ENCODE measurements at places on chromosomes 4 and X. TPM values are rescaled to one million over a fixed set of nuclear protein-coding genes. Genes with fewer than 3 reads are reported as not detected.

Gene CXCL11
- total RNA-seq, result 0.14 TPM

Gene GAGE12H
- total RNA-seq, result not detected

Gene VCX
- total RNA-seq, result not detected

DNA sequence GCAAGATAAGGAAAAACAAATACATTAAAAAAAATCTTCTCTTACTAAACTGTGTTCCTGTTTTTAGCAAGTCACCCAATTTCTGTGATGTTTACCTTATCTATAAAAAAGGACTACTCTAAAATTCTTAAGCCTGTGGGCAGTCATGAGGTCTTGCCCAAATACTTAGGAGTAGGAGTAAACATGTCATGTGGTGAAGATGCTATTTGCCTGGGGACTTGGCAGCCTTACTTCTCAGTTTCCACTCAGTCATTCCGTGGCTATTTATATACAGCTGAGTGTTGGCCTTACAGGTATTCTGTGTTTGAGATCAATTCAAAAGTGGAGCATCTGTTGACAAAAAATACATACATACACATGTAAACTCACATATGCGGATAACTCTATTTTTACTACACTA lies 89.9 kb upstream of the TLR2 start:
- no peak for DNase-seq

DNA sequence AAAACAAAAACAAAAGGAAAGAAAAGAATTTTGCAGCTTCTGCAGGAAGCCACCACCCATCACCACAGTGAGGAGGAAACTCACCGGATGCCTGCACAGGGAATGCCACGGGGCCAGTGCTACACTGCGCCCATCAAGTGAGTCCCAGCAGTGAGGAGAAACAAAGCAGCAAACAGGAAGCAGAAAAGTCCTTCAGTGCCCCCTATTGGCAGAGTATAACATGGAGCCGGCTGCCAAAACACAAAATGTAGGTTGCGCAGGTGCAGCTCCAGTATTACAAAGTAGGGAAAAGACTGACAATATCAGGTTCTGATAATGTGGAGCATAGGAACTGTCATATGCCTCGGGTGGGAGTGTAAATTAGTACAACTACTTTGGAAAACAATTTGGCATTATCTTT lies 23.3 kb upstream of the SCML2 start:
- DNase-seq, result peak; percentile 41

- no peak for DNase-seq
These were observed 295.9 kb upstream of the NRK start for GRCh38 chrX:105526431-105526830.

DNA sequence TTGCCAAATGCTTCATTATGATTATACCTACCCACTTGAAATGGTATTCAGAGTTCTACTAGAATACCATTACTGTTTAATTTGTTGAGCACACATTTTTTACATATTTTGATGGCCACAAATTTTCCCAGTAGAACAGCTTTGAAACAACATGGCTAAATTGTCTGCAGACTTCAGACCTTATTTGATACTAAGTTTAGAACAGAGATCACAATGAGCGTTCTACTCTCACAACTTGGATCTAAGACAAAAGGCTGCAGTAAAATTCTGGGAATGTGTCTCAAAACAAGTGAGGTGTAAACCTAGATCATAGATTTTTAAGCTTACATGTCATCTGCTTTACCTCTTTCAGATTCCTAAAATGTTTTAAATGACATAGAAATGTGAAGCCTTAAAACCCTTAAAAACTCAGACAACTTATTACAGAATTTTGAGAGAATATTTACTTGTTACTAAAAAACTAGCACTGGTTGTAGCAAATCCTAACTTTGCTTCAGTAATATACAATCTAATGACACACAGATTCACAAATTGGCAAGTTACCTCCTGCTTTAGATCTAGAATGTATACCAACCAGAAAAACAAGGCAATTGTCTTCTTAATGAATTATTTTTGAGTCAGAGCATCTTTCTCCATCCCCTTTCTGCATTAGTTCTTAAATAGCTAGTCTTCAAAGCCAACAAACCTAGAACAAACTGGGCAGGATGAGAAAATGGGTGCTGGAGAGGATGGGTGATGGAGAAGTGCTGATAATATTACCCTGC lies 243.3 kb downstream of the SLC7A11 start:
- DNase-seq, result no peak

DNA sequence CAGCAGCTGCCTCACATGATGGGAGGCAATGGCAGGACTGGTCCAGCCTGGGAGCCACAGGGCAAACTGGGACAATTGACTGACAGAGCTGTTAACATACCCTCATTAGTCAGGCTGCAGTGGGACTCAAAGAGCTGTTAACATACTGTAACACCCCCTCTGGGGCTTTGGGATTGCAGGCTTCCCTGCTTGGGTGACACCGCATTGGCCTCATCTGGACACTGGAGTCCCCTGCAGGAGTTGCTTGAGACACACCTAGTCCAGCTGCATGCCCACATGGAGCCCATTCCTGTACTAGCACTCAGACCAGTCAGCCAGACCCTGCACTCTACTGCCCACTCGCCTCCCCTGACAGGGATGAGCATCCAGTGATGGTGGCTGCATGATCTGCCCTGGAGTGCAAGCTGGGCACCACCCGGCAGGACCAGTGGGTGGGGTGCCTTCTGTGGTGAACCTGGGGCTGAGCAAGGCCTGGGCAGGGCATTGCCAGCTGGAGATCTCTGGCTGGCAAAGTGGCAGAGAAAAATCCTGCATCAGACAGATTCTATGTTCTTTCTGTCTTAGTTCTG lies 138.8 kb downstream of the DTHD1 start:
- no peak for DNase-seq

Data from activated CD4-positive, alpha-beta T cell treated with anti-CD3 and anti-CD28 coated beads for 36 hours (primary cell).